ENCODE measurements at places on chromosomes 4 and X. TPM values are rescaled to one million over a fixed set of nuclear protein-coding genes. Genes with fewer than 3 reads are reported as not detected.

Gene PPARGC1A
- total RNA-seq = 0.05 TPM

Gene ADRA2C
- total RNA-seq = 11.7 TPM

Gene LETM1
- 31.2 TPM for total RNA-seq

Gene HERC5
- 4.2 TPM for total RNA-seq

Gene PIM2
- 12.0 TPM for total RNA-seq

Gene VMA21
- 25.1 TPM for total RNA-seq

Gene CITED1
- 0.92 TPM for total RNA-seq

Gene TMEM35A
- total RNA-seq = not detected

Gene ETDB
- not detected for total RNA-seq

Gene CLIC2
- 0.15 TPM for total RNA-seq

Gene ERCC6L
- 13.4 TPM for total RNA-seq

Gene ALAS2
- total RNA-seq = not detected

Gene TLR2
- 0.13 TPM for total RNA-seq

Gene RAB41
- total RNA-seq = not detected

Gene SORCS2
- 5.2 TPM for total RNA-seq

Measured in A549 treated with CpdA at 1 μM for 4 hours (cell line).